ENCODE measurements at places on chromosomes 2 and 18.
A peak's percentile ranks its signal among the peaks of the same experiment; 100 is the strongest.

GRCh38 chr2:96139181-96139758 lies 968 bp upstream of the ASTL start:
- no peak for DNase-seq

GRCh38 chr2:86491088-86491487 lies 49.9 kb downstream of the KDM3A start:
- no peak for DNase-seq

DNA sequence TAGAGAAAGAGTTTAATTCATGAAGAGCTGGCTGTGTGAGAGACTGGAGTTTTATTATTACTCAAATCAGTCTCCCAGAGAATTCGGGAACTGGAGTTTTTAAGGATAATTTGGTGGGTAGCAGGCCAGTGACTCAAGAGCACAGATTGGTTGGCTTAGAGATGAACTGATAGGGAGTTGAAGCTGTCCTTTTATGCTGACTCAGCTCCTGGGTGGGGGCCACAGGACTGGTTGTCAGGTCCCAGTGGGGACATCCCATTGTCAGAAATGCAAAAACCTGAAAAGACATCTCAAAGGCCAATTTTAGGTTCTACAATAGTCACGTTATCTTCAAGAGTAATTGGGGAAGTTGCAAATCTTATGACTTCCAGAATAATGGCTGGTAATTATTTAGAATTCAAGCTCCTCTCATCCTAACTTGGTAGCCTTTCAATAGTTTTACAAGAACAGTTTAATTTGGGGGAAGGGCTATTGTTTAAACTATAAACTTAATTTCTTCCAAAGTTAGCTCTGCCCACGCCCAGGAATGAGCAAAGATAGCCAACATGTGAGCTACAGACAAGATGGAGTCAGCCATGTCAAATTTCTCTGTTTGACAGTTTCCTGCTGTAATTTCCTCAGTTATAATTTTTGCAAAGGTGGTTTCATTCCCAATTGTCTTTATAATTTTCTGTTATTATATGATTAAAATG lies 149.4 kb upstream of the SLC39A10 start:
- DNase-seq = no peak

GRCh38 chr2:217360781-217361482 lies 501.1 kb upstream of the TNP1 start:
- DNase-seq = peak; percentile 87

All from BJ (cell line).